ENCODE measurements at places on chromosomes 5 and 9.

DNA sequence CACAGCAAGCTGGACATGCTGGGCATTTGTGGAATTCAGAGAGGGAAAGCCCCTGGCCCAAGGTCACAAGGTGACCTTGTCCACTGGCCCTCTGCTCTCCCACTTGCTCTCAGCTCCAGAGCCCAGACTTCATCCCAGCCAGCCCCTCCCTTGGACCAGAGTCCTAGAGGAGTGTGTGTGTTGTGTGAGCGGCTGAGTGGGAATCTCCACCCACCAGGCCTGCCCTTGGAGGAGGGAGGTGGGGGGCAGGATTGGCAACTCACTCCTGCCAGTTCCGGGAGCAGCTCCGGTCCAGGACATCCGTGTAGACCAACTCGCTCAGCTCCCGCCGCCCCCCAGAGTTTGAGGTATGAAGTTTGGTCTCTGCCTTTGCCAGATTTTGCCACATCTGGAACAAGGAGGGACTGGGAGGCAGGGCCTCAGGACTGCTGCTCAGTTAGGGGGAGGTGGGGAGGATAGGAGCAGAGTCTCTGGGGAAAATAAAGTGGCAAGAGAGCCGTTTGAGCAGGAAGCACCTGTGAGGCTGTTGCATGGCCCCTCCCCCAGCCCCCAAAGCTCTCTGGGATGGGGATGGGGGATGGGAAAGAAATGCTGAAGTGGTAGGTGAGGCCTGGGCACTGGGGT, 1.4 kb downstream of the MZB1 start:
- no peak for DNase-seq

DNA sequence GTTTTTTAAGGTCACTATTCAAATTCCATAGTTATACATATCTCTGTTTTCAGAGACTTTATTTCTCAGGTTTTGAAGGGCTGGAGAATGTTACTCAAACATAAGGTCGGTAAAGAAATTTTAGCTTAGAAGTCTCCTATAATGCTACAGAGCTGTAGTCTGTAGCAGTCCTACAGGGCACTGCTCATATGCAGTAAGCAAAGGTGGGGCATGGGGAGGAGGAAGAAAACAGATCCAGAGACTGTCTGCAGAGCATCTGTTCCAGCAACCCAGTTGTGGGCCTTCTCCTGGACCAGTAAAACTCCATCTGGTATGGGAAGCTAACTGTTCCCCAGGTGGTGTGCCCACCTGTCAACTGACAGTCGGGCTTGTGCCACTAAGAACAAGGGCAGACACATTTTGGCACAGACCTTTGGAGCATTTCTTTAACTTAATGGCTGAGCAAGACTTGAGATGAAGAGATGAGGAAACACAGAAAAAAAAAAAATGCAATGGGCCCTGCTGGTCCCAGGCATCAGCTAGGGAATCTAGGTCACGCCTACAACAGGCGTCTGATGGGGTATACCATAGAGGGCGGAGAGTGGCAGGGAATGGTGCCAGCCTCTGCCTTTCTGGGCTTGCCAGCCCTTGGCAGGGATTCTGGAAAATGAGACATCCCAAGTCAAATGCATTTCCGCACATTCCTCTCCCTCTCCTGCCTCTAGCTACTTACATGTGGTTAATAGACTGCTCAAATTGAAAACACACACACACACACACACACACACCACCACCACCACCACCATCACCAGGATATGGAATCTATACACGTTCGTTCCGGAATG, 218.9 kb downstream of the ARL15 start:
- no peak for DNase-seq

GRCh38 chr5:39794513-39795210, 369.9 kb upstream of the DAB2 start:
- no peak for DNase-seq

DNA sequence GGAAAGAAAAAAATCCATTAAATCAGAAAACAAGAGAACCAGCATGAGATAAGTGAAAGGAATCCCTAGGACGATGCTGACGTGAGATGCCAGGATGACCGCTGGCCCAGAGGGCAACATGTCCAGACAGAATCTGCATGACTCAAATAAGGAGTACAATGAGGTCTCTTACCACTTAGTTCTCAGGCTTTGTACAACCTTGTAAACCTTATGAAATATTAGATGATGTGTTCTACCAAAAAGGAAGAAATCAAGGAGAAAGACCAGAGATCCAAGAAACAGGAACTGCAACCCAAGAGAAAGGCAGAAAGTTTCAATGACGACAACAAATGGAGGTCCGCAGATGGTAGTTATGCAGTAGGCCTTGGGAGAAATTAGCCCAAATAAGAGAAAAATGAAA, 2.8 kb upstream of the GPR150 start:
- no peak for DNase-seq

DNA sequence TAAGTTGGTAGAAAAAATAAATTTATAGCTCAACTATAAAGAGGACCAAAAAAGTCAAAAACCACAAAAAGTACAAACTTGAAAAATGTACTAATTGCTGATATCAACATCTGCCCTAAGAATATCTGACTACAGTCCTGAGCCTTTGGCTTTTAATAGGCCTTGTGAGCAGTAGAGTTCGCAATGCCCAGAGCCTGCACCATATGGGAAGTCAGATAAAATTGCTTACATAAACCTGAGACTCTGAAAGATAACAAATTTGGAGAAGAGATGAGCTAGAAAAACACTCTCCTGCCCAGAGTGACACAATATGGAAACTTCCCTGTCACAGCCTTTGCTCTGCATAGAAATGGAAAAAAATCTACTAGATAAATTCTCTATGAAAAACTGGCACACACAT, 368.0 kb upstream of the GRIN3A start:
- DNase-seq: no peak

- DNase-seq: no peak
These were observed 775.4 kb downstream of the SEMA5A start for GRCh38 chr5:8770431-8770830.

DNA sequence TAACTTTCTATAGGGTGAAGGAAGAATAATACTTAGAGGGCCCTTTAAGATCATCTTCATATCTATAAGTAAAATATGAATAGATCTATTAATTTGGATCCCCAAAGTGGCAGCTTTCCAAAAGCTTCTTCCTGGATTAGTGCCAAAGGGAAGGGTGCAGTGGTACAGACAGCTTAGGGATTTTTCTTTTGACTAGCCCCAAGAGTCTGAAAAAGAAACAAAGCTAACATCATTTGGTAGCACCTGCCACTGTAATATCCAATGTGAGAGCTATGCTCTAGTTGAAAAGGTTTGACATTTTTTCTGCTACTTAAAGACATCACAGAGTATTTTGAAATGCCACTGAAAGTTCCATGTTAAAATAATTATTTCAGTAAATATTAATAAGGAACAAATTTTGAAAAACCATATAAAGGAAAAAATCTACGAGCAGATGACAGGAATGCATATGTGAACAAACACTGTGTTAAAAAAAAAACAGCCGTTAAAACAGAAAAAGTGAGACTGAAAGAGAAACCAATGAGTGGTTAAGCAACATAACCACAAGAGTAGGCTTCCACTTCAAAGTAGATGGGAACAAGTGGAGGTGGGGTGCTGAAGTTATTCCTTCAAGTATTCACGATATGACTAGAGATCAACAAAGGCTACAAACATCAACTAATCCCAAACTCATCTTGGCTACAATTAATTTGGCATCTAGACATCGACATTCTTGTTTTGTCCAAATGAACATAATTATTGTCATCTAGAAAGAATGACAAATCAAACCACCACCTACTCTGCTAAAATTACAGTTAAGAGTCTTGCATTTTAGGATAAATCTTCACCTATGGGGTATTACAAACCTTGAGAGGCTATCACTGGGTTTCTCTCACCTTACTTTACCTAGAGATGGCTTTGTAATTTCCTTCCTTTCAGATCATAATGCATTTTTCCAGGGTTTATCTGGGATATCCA, 137.5 kb downstream of the CPLANE1 start:
- no peak for DNase-seq

- no peak for DNase-seq
These were observed 85.0 kb downstream of the MEGF10 start for GRCh38 chr5:127375544-127376091.

DNA sequence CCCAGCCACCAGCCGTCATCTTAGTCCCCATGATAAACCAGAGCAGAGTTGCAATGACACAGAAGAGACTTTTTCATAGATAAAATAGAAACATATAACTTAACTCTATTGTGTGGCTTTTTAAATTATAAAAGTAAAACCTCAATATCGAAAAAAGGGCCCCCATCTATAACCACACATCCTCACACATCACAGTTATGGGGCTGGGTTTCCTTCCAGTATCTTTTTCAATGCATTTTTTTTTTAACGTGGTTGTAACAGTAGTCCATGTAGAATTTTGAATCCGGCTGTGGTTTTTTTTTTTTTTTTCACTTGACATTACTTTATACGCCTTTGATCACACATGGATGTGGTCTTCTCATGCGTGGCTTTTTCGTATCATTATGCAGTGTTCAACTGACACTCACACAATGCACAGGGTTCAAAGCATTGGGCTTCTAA, 77.4 kb downstream of the CFAP77 start:
- DNase-seq: no peak

DNA sequence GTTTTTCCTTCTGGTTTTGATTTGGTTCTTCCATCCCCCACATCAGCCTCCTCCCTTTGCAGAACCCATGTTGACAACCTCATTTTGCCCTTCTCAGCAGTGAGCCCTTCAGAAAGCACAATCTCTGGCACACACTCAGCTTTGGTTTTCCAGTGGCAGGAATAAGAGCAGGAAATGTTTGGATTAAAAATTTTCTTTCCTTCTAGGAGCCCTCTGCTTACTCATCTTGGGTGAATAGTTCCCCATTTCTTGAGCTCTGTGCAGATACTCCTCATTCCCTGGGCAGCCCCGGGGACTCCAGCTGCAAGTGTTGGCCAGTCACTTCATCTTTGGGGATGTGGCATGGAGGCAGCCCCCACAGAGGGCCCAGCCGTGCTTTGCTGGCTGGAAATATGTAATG, 170.5 kb downstream of the NR3C1 start:
- no peak for DNase-seq

DNA sequence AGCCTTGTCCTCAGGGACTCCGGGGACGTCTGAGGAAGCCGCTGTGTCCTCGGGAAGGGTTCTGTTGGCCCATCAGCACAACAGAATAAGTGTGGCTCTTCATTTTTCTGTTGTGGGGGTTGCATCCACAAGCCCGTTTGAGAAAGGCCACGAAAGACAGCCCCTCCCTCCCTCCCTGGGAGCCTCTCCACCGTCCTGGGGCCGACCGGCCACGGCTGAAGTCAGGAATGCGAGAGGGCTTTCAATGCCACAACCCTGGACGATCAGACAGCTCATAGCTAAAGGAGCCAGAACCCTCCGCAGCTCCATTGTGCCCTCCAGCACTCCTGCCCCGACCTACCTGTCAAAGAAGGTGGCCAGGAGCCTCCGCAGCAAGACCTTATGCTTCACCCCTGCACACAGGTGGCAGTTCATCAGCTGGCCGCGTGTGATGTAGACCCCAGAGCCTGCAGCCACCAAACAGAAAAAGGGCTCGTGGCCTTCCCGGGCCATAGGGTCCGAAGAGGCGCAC, 52.4 kb upstream of the UBAC1 start:
- DNase-seq: no peak

DNA sequence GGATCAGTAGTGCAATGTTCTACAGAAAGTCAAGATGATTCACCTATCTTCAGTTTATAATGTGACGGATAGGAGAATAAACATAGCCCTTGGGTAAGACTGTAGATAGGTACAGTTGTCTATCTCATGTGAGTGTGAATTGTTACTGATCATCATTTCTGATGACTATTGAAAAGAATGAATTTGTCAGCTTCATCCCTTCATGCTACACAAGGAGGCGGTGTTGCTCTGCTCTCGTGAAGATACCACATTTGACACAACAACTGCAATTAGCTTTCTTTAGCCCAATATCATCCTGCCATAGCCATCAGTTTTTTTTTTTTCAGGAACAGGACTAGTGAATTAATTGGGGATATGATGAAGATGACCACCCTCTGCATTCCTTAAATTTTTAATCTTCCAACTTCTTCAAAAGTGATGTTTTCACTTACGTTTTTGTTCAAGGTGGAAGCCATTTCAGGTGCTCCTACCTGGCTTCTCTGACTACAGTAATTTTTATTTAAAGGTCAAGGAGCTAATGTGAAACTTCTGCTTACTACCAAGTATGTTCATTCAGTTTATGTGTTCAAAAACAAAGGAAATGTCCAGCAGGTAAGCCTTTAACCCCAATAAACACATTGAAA, 152.9 kb upstream of the MOCS2 start:
- no peak for DNase-seq

GRCh38 chr5:53071738-53072137, 37.8 kb downstream of the MOCS2 start:
- no peak for DNase-seq

GRCh38 chr5:27377626-27378025, 339.2 kb upstream of the CDH9 start:
- DNase-seq: no peak

DNA sequence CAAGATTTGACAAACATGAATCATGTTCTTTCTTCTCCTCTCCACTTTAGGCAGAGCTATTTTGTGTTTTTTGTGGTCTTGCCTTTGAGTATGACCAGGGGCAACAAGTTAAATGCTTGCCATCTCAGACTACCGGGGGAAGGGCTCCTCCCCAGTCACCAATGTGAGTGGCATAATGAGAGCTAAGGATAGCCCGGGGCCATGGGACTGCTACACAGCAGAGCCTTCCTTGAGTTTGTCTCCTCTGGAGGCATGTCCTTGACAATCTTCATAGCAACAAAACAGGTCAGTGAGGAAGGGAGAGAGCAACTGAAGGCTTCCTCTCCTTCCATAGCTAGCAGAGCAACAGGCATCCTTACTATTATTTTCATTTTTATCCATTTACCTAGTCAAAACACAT, 299.3 kb downstream of the ENC1 start:
- no peak for DNase-seq

GRCh38 chr9:128011071-128011817, 30.5 kb upstream of the EEIG1 start:
- no peak for DNase-seq

GRCh38 chr9:98660541-98660940, 48.2 kb downstream of the GABBR2 start:
- no peak for DNase-seq

DNA sequence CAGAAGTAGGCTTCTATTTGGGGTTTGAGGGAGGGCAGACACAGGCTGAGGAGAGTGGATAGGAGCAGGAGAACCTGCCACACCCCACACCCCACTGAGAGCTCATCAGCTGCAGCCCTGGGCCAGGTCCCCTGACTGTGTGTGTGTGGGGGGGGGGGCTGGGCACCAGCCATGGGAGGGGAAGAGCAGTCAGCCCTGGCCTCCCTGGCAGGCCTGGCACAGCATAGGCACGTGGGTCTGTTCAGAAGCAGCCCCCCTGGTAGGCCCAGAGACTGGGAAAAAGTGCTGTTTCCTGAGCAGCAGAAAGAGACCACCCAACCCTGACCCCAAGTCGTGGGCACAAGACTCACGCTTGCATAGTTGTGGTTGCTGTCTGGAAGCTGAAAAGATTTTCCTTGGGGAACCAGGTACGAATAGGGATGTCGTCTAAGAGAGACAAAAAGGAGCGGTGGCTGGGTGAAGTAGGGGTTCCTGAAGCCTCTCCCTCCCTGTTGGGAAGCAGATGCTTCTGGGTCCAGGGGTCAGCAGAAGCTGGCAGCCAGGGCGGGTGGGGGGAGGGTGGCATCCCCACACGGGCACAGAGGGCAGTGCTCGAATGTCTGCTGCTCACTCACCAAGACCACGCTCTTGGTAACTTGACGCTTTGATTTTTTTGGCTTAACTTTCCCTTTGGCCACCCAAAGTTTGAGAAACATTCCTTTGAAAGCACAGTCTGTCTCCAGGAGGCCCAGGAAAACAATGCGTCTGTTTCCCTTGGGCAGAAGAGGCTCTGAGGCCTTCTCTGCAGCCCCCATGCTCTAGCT, 2.9 kb downstream of the NSMF start:
- DNase-seq: no peak

GRCh38 chr9:83185488-83186154, 122.7 kb upstream of the RASEF start:
- no peak for DNase-seq

GRCh38 chr5:87069974-87070608, 197.6 kb upstream of the RASA1 start:
- DNase-seq: no peak

Measured in substantia nigra (tissue), 51 donors.